ENCODE measurements at places on chromosomes 2 and 18.

DNA sequence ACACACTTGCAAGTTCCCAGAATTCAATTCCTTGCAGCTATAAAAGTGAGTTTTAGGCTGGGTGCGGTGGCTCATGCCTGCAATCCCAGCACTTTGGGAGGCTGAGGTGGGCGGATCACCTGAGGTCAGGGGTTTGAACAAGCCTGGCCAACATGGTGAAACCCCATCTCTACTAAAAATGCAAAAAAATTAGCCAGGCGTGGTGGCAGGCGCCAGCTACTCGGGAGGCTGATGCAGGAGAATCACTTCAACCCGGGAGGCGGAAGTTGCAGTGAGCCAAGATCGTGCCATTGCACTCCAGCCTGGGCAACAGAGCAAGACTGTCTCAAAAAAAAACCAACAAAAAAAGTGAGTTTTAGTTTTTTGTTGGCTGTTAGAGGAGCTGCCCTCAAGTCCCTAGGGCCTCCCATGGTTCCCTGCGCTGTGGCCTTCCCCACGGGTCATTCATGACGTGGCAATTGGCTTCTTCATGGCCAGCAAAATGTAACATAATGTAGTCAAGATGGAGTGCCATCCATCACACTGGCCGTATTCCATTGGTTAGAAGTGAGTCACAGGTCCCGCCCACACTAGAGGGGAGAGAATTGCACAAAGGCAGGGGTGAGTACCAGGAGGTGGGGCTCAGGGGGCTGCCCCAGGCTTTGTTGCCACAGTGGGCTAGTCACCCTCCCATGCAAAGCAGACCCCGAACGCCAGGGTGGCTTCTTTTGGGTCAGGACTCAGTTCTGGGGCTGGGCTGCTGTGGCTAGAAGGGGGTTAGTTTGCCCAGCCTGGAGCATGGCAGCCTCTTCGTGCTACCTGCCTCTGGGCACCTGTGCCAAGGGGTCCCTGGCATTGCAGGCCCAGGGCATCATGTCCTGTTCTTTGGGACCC, 37.7 kb upstream of the INHBB start:
- DNase-seq, result no peak

- no peak for DNase-seq
These were observed 35.9 kb downstream of the SPRED2 start for GRCh38 chr2:65396348-65397026.

GRCh38 chr2:75524276-75524911, 36.3 kb downstream of the EVA1A start:
- DNase-seq, result no peak

DNA sequence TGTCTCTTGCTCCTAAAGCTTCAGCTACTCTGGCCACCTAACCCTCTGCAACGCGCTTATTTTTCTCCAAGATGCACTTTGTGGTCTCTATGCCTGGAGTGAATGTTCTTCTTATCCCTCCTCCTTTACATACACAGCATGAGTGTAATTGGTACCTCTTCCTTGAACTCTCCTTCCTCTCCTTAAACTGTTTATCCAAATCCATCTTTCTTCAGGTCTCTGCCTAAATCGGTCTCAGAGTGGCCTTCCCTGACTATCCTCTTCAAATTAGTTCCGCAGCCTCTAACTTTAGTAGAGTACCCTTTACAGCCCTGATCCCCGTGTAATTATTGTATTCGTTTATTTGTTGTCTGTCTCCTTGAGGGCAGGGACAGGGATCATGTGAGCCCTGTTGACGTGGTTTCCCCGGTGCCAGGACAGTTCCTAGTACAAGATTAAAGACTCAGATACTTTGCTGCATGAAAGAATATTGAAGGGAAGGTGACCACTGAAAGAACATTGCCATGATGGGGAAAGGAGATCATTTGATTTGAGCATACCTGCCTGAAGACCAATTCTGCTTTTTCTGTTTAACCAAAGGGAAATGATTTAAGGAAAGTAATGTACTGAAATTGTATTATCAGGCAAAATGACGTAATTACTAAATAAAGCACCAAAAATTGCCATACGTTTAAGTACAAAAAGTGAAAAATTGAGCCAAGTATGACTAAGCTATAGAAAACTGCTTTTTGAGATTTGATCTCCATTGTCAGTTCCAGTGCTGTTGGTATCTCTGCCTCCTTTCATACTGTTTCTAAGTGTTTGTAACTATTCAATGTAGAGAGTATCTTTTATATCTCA, 1.2 kb downstream of the CNOT9 start:
- no peak for DNase-seq

DNA sequence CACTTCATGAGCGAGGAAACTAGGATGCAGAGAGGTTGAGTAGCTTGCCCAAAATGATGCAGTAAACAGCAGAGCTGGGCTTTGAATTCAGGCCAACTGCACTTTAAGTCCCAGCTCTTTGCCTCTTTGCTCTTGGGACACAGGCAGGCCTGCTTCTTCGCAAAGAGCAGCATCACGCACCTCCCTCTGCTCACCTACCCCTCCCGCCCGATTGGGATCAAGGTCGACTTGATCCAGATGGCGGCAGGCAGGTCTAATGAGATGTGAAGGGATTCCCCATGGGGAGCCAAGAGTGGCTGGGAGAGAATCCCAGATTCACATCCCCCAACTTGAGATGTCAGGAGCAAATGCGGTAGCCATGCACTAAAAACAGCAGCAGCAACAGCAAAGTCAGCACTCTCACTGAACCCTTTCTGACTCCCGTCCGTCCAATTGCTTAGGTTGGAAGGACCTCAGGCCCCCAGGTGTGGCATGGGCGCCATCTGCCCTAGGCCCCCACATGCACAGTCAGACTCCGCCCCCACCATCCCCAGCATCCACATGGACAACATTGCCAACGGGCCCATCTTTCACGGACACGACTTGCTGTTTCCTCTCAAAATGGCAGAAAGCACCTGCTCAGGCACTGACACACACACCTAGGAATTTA, 84.3 kb upstream of the MAP4K4 start:
- DNase-seq, result no peak

GRCh38 chr2:121519732-121520640, 10.7 kb upstream of the RNU4ATAC start:
- DNase-seq, result no peak

- no peak for DNase-seq
These were observed 60.9 kb downstream of the AAK1 start for GRCh38 chr2:69582582-69583176.

GRCh38 chr2:44817256-44817655, 124.2 kb upstream of the SIX3 start:
- DNase-seq, result no peak

GRCh38 chr2:128304715-128305554, 13.7 kb downstream of the HS6ST1 start:
- DNase-seq, result no peak

DNA sequence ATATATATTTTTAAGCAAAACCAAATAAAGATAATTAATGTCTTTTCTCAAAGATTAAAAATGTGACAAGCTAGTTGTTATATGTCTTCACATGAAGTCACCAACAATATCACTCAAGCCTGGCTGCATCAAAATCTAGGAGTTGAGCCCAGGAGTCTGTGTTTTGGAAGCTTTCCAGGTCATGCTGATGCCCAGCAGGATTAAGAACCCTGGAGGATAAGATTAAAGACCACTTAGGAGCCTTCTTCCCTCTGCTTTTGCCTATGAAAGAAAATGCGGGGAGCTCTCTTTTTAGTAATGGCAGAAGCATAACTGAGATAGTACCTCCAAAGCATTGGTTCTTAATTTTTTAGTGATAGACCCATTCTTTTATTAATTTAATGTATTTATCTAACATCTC, 157.4 kb downstream of the ASXL3 start:
- DNase-seq, result no peak

DNA sequence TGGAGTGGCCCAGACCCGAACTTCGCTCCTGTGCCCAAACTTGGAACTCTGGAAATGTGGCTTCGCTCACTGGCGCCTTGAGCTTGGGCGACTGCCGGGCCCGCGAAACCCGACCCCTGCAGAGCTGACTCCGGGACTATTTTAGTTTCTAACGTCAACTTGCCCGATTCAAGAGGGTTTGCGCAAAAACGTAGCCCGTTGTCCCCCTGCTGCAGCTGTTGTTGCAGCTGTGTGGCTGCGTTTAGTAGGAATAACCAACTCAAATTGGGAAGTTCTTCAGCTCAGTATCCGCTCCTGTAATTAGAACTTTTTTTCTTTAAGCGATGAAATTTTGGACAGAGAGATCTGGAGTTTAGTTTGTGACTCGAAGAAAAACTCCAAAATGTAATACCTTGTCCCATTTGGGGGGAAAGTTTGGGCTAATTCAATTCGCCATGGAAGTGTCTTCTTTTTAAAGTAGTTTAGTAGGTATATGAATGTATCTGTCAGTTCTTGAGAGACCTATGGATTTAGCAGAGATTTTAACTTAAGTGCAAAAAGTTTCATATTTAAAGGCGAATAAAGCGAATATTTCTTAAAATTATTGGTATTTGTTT, 559 bp downstream of the MYL12A start:
- DNase-seq, result peak; percentile 14

GRCh38 chr2:4628998-4629501, 925.7 kb downstream of the DCDC2C start:
- DNase-seq, result no peak

DNA sequence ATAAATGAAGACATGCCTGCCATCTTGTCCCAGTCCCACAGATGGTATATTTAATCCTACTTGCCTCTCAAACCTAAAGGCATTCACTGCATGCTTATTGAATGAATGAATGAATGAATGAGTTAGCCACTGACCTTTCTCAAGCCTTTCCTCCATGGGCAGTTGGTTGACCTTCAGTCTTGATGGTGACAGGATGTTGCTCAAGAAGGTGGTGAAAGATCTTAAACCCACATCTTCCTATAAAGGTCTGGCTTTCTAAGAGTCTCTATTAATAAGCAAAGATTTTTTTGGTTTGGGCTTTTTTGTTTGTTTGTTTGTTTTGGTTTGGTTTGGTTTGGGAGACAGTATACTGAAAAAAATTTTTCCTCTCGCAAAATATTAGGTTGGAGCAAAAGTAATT, 41.7 kb downstream of the KIAA2012 start:
- DNase-seq, result no peak

DNA sequence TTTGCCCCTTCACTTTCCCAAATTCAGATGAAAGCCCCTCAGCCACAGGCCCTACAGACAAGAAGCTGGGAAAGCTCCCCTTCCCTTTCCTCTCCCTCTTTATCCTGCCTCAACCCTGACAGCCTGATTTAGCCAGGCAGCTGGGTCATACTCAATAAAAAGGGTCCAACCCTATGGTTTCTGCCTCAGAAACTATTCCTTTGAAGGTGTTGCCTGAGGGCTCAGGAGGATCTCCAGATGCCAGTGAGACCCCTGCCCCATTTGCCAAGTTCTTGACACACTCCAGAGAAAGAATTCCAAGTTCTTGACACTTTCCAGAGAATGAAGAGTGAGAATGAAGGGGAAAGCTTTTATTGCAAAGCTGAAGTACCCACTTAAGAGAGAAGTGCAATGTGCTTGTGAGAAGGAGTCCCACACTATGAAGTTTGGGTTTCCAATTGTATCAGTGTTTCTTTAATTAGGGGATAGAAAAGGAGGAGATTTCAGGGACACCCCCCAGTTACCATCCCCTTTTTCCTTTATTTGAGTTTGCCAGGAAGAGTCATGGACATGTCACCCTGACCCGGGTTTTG, 576.2 kb downstream of the METTL4 start:
- no peak for DNase-seq

- no peak for DNase-seq
These were observed 597.1 kb downstream of the ARHGAP15 start for GRCh38 chr2:143726151-143726845.

- no peak for DNase-seq
These were observed 11.3 kb upstream of the DES start for GRCh38 chr2:219406861-219407230.

DNA sequence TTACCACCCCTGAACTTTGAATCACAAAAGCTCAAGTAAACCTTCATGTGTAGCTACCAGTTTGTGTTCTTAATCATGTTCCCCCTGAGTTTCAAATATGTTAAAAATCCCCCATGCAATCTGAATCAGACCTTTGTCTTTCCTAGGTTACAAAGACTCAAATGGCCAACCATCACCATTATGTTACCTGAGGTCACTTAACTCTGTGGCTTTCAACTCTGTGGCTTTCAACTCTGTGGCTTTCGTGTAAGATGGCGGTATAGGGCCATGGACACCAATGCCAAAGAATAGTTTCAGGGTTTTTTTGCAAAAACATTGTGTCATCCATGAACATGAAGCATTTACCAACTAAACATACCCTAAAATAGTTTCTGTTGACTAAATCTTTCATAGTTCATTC, 6.7 kb downstream of the ERMN start:
- DNase-seq, result no peak

DNA sequence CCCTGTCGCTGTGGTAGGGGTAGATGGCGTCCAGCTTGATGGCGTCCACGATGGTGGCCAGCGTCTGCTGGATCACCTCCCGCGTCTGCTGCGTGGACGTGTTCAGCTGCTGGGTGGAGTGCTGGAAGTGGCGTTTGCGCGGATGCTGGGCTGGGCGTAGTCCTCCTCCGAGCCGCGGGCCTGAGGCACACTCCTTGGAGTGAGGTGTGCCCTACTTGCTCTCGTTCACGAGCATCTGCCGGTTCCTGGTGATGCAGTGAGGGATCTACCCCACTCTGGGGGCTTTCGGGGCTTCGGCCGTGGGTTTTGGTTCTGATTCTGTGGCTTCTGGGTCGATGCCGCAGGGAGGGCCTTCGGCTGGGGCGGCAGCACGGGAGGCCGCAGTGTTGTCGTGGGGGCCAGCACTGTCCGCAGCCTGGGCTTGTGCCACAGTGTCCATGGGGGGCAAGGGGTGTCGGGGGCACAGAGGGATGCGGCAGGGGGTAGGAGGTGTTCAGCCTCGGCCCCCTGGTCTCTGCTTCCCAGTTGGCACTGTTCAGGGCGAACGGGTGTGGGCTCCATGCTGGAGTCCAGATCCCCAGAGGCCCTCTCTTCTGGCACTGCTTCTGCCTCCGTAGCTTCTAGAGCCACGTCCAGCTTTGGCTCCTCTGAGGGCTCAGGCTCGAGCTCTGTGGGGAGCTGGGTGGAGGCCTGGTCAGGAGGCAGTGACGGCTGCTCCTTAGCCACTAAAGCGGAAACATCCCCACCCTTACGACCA, 890.6 kb upstream of the LRRTM1 start:
- DNase-seq, result no peak

GRCh38 chr2:25431604-25432003, 89.9 kb upstream of the DNMT3A start:
- no peak for DNase-seq

- DNase-seq, result no peak
These were observed 55.1 kb downstream of the COL4A3 start for GRCh38 chr2:227219312-227220105.

DNA sequence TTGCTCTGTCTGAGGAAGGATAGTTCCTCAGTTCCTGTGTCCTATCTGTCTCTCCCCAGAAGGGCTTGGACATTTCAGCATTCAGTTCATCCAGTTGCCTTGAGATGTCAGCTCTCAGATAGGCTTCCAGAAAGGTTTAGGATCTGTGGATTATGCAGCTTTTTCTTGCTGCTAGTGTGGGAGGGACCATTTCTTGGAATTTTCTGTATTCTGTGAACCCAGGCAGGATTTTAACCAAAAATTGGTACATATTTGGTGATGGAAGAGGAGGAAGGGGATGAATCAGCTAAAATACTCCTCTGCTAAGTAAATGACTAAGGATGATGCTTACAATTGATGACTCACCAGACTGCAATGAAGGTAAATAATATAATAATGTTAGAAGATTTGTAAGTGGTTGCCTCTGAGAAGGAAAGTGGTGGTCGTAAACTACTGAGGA, 58.6 kb upstream of the DOCK10 start:
- DNase-seq, result no peak

- no peak for DNase-seq
These were observed 7.5 kb downstream of the C2orf49 start for GRCh38 chr2:105344704-105345345.

GRCh38 chr2:169579044-169579443, 5.1 kb upstream of the PPIG start:
- no peak for DNase-seq

Data from activated CD8-positive, alpha-beta memory T cell treated with anti-CD3 and anti-CD28 coated beads for 48 hours (primary cell).